Midbrain (tissue), 1 donor: ENCODE measurements at places on chromosomes 1 and 21.

DNA sequence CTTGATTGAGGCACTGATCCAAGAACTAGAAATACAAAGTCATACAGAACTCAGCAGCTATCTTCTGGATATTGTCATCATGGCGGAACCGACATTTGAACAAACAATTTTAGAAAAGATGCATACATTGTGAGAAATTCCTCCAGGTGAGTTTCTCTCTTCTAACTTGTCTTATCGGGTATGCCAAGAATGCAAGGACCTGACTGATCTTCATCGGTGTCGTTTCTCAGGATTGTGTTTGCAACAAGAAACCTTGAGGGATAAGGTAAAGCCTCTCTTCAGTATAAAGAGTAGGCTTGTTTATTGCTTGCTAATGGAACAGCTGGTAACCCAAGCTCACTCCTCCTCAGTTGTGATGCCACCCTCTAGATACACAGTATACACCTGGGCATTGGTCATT, 62.2 kb downstream of the NME7 start:
- no peak for DNase-seq

DNA sequence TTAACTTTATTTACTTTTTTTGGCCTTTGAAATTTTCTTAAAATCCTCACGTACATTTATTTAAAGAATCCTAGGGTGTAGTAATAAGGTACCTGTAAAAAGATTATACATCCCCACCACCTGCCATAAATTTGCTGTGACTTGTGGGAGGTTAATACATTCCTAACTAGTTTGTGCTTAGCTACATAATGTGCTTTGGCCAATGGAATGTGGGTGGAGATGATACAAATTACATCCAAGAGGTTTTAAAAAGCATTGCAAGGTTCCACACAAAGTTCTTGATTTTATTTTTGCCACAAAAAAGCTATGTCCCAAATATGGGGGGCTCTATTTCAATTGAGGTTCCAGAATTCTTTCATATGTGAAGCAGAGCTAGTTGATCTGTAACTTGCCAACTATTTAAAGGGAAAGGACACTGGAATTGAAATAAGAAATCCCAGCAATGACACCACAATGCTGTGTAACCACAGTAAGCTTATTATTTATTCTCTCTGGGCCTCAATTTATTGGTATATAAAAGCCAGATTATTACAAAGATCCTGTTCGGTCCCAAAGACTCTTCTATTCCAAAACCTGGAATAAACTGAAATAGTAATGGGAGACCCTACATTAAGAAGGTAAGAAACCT, 15.7 kb downstream of the ASPM start:
- DNase-seq: no peak

DNA sequence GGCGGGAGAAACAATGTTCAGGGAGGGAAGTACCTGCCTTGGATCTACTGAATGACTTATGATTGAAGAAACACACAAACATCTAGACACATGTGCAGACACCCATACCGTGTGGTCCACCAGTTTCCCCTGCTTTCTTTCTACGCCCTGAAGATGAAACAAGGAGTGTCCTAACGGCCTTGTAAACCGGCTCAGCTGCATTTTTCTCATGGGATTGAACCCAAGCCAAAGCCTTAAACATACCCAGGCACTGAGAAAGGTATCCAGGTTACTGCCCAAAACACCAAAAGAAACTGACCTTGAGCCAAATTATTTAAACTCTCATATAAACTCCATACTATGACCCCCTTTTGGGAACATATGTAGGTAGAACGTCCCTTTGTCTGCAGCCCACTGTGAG, 630.0 kb upstream of the RGS18 start:
- no peak for DNase-seq

GRCh38 chr1:4261327-4261726, 361.3 kb upstream of the C1orf174 start:
- no peak for DNase-seq

- no peak for DNase-seq
These were observed 29.0 kb downstream of the ACP6 start for GRCh38 chr1:147641291-147641690.

DNA sequence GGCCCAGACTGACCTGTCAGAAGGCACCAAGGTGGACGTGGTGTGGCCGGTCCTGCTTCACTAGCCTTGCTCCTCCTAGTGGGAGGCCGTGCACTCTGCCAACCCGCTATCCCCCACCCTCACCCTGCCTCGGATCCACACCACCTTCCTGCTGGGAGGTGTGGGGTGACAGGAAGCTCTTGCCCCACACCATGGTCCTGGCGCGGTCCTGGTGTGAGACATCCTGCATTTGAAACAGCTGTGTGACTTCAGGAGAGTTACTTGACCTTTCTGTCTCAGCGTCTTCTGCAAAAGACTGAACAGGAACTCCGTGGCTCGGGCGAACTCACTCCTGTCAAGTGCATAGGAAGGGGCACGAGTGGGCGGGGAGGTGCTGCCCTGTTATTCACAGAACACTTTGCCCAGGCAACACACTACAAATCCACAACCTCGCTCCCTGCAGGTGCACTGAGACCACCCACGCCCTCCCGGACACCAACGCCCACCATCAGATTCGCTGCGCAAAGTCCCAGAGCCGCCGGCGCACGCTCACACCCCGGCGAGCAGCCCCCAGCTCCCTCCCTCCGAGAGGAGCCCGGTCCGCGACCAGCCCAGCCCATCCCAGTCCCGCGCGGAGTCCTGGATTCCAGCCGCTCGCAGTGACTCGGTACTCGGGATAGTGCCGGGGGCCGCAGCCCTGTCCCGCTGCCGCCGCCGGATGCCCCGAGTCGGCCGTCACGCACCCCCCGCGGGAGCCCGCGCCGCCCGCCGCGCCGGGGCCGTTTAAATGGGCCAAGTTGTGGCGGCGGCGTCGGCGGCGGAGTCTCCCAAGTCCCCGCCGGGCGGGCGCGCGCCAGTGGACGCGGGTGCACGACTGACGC, at the start of gene SAMD11:
SAMD11 (plus strand) TSS at position 793 of the 860 bp plus-strand sequence. CDS start 509 bp downstream, outside the sequence.
- DNase-seq: peak; percentile 73

DNA sequence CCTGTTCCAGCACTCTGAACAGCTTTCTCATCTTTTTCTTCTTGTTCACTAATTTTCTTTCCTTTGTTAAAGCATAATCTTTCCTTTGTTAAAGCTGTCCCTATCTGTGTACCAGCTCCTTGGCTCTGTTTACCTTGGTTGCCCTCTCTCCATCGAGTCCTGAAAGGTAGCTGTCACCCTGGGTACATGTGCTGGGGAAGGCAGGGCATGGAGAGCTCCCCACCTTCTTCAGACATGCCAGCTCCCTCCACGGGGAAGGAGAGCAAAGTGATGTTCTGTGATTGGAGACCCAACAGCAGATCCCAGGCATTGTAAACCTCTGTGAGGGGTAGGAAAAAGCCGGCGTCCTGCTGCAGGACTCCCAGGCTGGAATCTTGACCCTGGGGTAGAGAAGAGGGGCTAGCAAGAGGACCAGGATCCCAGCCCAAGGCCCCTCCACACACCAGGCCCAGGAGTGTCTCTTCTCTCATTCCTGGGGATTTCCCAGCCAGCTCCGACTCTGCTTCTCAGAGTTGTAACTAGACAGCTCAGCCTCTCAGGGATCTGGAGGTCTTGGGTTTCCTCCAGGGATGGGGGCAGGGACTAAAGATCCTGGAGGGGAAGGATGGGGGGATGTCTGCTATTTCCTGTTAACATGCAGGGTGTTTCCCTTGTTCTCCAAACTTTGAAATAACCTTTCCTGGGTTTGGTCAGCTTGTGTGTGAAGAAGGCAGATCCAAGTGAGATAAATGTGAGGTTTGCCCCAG, 34.4 kb downstream of the TMCC2 start:
- no peak for DNase-seq

GRCh38 chr1:171329251-171329650, 15.3 kb downstream of the FMO4 start:
- DNase-seq: no peak

DNA sequence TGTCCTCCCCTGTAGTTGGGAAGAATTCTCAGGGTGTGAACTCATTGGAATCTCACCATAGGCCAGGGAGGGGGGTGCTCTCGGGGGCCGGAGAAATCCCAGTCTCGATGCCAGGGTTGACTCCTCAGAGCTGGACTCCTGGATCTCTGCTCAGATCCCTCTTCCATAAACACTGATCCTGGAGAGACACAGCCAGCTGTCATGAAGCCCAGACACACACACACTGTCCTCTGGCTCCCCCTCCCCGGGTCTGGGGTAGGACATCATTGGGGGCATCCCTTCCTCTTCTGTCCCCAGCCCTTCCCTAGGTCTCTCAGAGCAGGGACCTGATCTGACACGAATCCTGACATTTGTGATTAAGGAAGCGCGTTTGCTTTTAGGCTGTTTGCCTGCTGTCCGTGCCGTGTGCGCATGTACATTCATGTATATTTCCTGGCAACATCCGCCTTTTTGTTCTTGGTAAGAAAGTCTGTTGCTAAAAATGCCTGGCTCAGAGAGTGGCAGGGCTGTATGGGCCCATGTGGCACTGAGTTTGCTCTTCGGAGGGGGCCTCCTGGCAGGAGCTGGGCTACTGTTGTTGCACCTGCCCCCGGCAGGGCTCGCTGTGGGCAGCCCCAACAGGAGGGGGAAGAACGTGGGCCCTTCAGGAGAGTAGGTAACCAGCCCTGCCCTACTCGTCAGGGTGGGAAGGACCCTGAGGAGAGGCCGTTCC, 45.4 kb upstream of the SELENON start:
- DNase-seq: no peak

GRCh38 chr1:1275836-1276235, 2.2 kb upstream of the UBE2J2 start:
- no peak for DNase-seq

DNA sequence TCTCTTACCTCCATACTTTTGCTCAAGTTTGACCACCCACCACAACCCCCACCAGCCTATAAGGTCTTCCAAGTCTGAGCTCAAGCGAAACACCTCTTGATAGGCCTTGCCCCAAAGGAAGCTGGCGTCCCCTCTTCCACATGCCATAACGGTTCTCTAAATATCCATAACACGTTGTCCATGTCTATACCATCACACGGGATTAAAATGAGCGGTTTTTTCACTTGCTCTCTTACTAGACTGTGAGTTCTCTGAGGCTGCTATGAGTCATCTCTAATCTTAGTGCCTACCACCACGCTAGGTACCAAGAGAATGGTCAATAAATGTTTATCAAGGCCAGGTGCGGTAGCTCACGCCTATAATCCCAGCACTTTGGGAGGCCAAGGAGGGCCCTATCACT, 41.0 kb downstream of the WASF2 start:
- DNase-seq: no peak

GRCh38 chr1:201501144-201501543, 5.8 kb downstream of the CSRP1 start:
- DNase-seq: no peak

- no peak for DNase-seq
These were observed 11.5 kb upstream of the TMEM51 start for GRCh38 chr1:15141935-15142539.

DNA sequence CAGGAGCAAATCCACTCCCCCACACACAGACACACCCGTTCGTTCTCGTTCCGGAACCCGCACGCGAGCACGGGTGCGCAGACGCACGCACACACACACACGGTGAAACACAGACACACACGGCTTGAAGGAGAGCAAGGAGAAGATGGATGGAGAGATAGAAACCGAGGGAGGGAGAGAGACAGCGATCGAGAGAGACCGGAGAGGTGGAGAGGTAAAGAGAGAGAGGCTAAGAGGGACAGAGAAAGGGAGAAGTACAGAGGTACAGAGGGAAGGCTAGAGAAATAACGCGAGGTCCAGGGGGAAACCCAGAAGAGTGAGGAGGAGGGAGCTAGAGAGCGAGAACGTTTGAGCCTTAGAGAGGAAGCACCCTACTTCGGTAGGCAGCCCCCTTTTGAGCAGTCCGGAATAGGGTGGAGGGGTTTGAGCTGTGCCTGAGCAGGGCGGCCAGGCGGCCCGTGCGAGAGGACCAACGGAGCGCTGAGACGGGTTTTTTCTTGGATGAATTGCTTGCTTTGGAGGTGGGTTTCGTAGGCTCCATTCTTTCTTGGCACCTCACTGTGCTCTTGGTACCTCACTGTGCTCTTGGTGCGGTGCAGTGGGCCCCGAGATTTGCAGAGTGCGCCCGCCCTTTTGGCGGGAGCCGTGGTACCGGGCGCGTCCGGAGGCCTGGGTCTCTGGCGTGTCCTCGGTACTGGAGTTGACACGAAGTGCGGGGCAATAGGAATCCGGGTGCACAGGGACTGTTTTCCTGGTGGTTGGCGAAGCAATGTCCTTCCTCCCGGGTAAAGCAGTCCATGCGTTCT, 88.4 kb upstream of the RHOU start:
- DNase-seq: no peak

DNA sequence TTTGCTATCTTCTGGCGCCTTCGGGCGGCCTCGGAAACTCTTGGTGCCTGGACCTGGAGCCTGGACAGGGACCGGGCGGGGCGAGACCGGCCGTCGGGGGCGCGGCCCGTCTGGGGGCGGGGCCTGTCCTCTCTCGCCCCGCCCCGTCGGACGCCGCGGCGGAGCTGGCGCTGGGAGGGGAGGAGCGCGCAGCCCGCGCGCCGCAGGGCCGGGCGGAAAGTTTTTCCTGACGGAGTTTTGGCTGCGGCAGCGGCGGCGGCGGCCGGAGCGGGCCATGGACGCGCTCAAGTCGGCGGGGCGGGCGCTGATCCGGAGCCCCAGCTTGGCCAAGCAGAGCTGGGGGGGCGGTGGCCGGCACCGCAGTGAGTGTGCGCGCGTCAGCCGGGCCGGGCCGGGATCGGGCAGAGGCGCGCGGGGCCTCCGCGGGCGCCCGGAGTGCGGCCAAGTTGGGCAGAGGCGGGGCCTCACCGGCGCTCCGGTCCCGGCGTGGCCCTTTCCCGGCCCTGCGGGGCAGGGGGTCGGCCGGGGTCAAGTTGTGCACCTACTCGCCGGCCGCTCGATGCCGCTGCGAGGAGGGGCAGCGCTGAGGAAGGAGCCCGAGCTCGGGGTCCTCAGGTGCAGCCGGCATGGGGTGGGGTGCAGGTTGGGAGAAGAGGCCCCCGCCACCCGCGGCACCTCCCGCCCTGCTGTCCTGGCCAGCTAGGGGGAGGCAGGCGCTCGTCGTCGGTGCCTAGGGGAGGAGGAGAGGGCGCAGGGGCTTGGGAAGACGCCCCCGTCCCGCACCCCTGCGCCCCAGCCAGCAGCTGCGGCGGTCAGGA, at the start of gene LDLRAP1:
LDLRAP1 (plus strand) TSS at position 182 of the 818 bp plus-strand sequence; CDS start at position 275, 93 bp downstream.
- peak; percentile 83 for DNase-seq

DNA sequence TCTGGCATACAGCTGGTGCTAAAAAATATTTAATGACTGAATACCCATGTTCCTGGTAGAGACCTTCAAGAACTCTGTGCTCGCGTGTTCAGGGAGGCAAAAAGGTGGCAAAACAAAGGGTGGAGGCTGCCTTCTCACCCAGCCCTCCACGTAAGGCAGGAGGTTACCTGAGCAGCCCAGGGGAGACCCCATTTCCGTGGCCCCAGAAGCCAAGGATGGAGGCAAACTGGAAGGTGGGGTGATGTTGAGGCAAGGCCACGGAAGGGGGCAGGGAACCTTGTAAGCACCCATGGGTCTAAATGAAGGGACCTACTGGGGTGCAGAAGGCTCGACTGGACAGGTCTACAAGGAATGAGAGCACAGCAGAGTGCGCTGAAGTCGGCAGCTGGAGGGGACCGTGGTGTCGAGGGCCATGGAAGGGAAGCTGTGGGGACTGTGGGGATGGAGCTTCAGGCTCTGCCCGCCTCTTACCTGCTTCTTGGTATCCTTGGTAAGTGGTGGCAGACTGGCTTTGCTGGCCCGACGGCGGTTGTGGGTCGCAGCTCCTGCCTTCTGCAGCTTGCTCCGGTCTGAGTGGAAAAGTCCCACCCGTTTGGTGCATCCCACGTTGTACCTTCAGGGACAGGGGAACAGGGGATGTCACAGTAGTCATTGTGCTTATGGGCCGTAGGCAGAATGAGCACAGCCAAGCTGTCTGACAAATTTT, 8.9 kb upstream of the A3GALT2 start:
- DNase-seq: no peak

- DNase-seq: peak; percentile 41
These were observed 482.4 kb downstream of the NPHP4 start for GRCh38 chr1:5509664-5510452.
